Activated CD4-positive, alpha-beta T cell treated with anti-CD3 and anti-CD28 coated beads for 4 hours (primary cell): ENCODE measurements at places on chromosomes 4 and X.

- DNase-seq, result no peak
Measured at GRCh38 chr4:158053086-158053485, 119.7 kb downstream of the GASK1B start.

GRCh38 chr4:189036906-189037305 is 897.7 kb downstream of the TRIML1 start:
- no peak for DNase-seq

DNA sequence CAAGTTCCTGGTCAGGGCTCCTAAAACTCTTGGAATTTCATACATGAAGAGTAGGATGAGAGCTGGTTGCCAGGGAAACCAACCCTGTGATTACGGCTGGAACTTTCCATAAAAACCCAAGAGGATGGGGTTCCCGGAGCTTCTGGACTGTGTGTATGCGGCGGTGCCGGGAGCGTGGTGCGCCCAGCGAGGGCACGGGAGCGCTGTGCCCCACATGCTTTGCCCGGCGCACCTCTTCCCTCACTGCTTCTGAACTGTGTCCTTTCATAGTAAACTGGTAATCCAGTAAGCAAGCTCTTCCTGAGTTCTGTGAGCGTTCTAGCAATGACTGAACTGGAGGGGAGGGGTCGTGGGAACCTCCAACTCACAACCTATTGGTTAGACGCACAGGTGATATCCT is 152.6 kb downstream of the AFAP1 start:
- no peak for DNase-seq

DNA sequence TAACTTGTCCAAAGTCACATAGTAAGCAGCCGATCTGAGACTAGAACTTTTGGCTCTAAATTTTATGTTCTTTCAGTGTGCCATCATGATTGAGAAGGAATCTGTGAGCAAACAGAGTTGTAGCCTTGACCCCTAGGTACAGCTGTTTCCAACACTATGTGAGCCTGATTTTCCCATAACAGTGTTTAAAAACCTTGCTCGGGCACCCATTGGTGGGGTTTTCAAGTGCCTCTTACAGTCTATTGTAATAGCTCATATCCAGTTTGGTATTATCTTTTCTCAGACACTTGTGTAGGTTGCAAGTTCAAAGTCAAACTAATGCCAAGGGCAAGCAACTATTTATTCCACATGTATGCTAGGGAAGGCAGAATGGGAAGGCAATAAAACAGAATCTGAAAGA is 467.9 kb downstream of the INPP4B start:
- no peak for DNase-seq
